Left lung (tissue), 14 donors: ENCODE measurements at places on chromosomes 3 and 15. TPM values are rescaled to one million over a fixed set of nuclear protein-coding genes. Genes with fewer than 3 reads are reported as not detected.

Gene TMEM87A
- polyA plus RNA-seq: 80.4 TPM

Gene CYP11A1
- 0.64 TPM for polyA plus RNA-seq

Gene FOXL2NB
- polyA plus RNA-seq: 0.06 TPM

Gene ALDH1L1
- polyA plus RNA-seq: 0.39 TPM

Gene GOLGA6A
- 0.15 TPM for polyA plus RNA-seq

Gene ARPIN
- 37.4 TPM for polyA plus RNA-seq

Gene WDR93
- 1.5 TPM for polyA plus RNA-seq

Gene LYSMD4
- 13.2 TPM for polyA plus RNA-seq

Gene LRRC3B
- polyA plus RNA-seq: 4.6 TPM

Gene SEMA3B
- 22.4 TPM for polyA plus RNA-seq

Gene DLEC1
- 6.8 TPM for polyA plus RNA-seq

Gene GOLGA6D
- 0.35 TPM for polyA plus RNA-seq

Gene C2CD4B
- 1.7 TPM for polyA plus RNA-seq

Gene TNFSF10
- 53.4 TPM for polyA plus RNA-seq

Gene STARD9
- 21.0 TPM for polyA plus RNA-seq

Gene BMF
- 53.3 TPM for polyA plus RNA-seq

Gene SUCNR1
- polyA plus RNA-seq: 0.13 TPM

Gene CA12
- 7.9 TPM for polyA plus RNA-seq

Gene CNTN6
- polyA plus RNA-seq: 4.1 TPM

Gene HRG
- polyA plus RNA-seq: 0.04 TPM

Gene AP2M1
- polyA plus RNA-seq: 335 TPM

Gene ISL2
- polyA plus RNA-seq: 0.14 TPM

Gene SEMA7A
- polyA plus RNA-seq: 6.6 TPM

Gene ATP11B
- polyA plus RNA-seq: 53.9 TPM

Gene PCOLCE2
- polyA plus RNA-seq: 2.9 TPM

Gene FBXW12
- polyA plus RNA-seq: 0.41 TPM

Gene FGF7
- polyA plus RNA-seq: 17.5 TPM

Gene SLC28A2
- 0.28 TPM for polyA plus RNA-seq
